ENCODE measurements at places on chromosomes 7 and 10.

GRCh38 chr10:69567920-69568319 is 5.3 kb downstream of the NEUROG3 start:
- no peak for DNase-seq

DNA sequence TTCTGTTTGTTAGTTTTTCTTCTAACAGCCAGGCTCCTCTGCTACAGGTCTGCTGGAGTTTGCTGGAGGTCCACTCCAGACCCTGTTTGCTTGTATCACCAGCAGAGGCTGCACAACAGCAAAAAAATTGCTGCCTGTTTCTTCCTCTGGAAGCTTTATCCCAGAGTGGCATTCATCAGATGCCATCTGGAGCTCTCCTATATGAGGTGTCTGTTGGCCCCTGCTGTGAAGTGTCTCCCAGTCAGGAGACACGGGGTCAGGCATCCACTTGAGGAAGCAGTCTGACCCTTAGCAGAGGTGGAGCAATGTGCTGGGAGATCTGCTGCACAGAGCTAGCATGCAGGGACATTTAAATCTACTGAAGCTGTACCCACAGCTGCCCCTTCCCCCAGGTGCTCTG is 26.7 kb upstream of the CROT start:
- DNase-seq: no peak

GRCh38 chr10:80421050-80421706 is 12.8 kb downstream of the PRXL2A start:
- no peak for DNase-seq

DNA sequence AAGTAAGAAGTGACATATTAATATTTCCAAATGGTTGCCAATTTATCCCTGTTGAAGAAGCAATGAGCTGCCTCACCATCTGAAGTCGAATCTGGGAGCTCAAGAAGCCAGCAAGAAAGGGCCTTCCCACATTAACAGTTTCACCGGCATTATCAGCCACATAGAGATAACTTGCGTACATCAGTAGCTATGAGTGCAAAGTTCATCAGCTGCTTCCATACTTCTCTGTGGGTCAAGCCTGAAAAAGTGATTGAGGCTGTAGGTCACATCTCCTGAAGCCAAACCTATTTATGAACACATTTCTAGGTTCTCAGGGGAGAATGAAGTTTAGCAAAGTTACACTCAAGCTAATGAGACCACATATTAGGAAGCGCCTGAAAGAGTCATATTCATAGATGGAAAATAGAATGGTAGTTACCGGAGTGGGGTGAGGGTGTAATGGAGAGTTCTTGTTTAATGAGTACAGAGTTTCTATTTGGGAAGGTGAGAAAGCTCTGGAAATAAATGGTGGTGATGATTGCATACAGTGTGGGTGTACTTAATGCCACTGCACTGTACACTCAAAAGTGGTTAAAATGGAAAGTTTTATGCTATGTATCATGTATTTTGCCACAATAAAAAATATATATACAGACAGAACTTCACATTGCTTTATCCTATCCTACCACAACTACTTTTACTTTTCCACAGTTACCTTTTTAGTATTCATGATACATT is 189.3 kb upstream of the SP4 start:
- DNase-seq: no peak

DNA sequence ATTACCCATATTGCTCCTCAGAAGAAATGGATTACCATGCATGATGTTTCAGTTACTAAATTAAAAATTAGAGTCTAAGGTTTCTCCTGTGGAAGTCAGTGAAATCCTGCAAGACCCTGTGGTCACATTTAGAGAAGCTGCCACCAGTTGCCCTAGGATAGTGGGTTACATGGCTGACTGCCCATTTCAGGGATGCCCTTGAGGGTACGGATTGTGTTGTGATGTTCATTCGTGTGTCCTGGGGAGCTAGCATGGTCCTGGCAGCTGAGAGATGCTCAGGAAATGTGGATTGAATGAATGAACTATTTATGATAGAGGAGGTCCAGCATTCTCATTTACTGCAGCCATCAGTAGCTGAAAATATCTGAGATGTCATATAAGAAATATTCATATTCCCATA is 55.1 kb downstream of the TMEM178B start:
- DNase-seq: no peak

- DNase-seq: no peak
Observed at GRCh38 chr7:36625247-36625646, 99.0 kb downstream of the AOAH start.

DNA sequence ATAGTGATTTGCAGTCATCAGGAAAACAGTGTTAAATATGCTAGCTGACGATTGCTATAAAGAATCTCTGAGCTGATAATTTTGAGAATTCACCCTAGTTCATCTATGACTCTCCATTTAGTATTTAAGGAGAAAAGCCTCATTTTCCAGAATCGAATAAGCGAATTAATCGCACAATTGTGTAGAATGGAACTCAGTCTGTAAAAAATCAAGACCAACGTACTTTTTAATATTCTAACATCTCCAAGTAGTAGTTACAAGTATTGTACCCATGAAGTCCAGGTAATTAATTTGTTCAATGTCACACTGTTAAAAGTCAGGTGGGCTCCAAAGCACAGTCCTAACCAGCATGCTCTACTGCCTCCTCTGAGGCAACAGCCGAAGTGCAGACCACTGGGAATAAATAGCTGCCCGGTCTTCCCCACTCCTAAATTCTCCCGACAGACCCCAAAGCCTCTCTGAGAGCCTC is 380 bp upstream of the AGBL3 start:
- no peak for DNase-seq

- DNase-seq: no peak
Observed at GRCh38 chr7:72317341-72317740, 94.8 kb downstream of the CALN1 start.

DNA sequence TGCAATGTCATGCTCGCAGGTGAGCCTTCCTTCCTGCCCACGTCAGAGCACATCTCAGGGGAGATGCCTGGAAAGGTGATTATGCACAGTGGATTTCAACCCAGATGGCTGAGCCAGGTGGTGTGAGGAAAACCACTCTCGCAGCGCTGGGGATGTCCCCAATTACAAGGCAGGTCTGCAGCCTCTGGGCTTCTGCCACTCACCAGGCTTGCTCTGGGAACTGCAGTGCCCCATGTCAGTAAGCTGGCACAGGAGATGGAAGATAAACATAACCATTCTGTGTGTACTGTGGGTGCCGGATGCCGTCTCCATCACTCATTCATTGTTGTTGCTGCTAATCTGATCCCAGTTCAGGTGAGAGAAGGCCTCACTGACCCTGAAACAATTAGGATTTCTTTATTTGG is 222.9 kb upstream of the PITRM1 start:
- DNase-seq: no peak

GRCh38 chr10:38027986-38028385 is 17.5 kb downstream of the ZNF33A start:
- DNase-seq: no peak

DNA sequence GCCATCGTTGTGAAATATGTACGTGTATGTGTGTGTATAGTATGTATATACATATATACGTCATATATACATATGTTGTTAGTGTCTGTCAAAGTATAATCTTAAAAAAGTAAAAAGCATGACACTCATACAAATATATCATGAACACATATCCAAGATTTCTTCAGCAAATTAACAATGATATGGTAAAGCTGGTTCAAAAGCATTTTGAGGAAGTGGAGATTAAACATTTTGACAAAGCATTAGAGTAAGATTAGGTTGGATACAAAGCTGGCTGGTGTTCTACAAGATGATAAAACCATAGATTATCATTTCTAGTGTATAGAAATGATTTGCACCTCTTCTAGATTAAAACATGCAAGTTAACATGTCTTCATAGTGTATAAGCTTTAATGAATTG is 771 bp upstream of the NUDCD3 start:
- no peak for DNase-seq

Measured in T-helper 2 cell treated with Interferon-gamma antibody and Interleukin-4, amounts not matched to agents 5 μg/mL and 100 μg/mL, for 36 hours (primary cell).